ENCODE measurements at places on chromosomes 3 and 15. TPM values are rescaled to one million over a fixed set of nuclear protein-coding genes. Genes with fewer than 3 reads are reported as not detected.

- no peak for DNase-seq
These were observed 6.8 kb downstream of the SSR3 start for GRCh38 chr3:156548041-156548687.

DNA sequence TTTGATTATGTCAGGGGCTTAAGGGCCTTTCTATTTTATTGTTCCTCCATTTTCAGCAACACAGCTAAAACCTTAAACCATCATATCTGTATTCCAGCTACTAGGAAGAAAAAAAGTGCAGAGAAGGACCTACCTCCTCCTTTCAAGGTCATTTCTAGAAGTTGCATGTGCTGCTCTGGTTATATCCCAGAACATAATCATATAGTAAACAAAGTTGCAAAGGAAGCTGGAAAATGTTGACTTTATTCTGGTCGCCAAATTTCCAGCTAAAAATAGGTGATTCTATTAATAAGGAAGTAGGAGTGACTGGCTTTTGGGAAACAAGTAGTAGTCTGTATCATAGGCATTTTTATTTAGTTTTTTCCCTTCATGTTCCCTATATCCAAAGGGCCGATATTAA is 21.3 kb upstream of the B3GALNT1 start:
- DNase-seq = no peak

DNA sequence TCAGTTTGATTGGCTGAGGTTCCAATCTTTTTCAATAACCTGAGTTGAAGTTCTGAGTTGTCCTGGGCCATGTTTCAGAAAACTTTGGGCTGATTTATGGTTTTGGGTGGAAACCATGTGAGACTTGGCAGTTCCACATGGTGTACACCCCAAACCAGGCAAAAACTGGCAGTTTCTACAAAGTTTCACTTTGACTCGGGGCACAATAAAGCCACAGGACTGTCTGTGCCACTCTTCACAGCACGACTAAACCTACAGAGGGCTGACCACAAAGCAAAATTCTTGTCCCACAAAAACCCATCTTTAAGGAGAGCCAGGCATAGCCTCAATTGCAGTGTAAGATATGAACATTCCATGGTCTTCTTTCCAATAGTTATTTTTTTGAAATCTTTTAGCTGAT is 155.0 kb downstream of the DUT start:
- no peak for DNase-seq

GRCh38 chr15:31159837-31160236 is 58.3 kb upstream of the TRPM1 start:
- no peak for DNase-seq

The TLR9 gene
- total RNA-seq = not detected

The SQOR gene
- 24.8 TPM for total RNA-seq

The GOLGA6L9 gene
- 0.97 TPM for total RNA-seq
